Globus pallidus (tissue), 1 donor: ENCODE measurements at places on chromosomes 1 and 21.

DNA sequence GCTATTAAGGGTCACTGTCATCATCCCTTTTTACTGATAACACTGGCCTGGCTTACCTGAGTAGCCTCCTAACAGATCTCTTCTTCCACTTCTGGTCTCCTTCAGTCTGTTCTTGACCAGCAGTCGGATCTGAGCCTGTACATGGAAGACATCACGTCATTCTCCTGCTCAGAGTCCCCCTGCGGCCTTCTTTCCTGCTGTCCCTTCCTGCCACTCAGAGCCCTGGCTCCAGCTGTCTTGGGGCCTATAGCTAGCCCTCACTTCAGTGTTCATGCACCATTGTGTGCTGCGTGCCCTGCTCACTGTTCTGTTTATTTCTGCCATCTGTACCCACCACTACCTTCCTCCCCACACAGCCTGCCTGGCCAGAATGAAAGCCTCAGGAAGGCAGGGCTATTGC, 8.4 kb downstream of the ADARB1 start:
- no peak for DNase-seq

GRCh38 chr1:145878724-145879123, 6.9 kb downstream of the ANKRD35 start:
- DNase-seq = no peak

DNA sequence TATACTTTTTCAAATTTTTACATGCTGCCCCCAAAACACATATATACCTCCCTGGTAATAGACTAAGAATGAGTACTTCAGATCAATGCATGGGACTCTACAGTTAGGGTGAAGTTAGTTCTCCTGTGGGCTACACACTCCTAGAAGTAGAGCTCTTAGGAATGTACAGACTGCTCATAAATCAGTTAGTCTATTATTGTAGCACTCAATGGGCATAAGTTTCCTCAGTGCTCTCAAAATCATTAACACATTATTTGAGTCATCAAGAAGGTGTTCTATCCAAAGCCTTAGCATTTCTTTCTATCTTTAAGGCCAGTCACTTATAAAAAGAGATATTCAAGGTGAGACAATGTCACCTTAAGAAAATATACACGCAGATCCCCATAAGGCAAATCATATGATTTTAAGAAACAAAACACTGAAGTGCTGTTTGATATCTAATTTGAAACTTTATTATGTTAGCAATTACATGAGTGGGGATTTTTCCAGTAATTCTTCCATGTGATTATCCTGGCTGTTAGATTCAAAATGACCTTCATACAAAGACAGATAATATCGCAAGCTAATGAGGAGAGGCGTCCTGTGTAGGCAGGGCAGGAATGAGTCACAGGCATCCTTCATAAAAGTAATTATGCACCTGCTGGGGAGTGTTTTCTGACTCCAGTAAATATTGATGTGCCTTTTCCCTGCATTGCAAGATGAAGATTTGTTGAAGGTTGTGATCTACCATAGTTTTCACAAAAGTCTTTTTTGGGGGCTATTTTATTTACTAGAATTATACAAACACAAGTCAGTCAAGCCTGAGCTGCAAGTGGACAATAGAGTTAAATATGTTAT, 167.2 kb upstream of the ATP1B1 start:
- DNase-seq = no peak

GRCh38 chr1:29767769-29768425, 531.6 kb downstream of the PTPRU start:
- no peak for DNase-seq

- DNase-seq = no peak
Measured at GRCh38 chr1:201597551-201598230, 58.8 kb downstream of the NAV1 start.

- DNase-seq = no peak
Measured at GRCh38 chr1:219806642-219807041, 121.7 kb downstream of the SLC30A10 start.

- DNase-seq = no peak
Measured at GRCh38 chr1:165495858-165496205, 48.0 kb upstream of the LRRC52 start.

DNA sequence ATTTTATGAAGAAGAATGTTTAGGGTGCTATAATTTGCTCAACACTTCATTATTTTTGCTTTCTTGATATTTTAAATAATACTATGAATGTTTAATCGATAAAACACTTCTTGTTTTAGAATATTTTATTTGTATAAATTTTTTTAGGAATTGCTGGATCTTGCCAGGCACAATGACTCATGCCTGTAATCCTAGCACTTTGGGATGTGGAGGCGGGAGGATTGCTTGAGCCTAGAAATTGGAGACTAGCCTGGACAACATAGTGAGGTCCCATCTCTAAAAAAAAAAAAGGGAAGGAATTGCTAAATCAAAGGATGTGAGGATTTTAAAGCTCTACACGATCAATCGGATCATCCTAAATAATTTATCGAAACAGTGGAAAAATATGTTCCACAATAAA, 17.6 kb downstream of the RNF11 start:
- DNase-seq = no peak

DNA sequence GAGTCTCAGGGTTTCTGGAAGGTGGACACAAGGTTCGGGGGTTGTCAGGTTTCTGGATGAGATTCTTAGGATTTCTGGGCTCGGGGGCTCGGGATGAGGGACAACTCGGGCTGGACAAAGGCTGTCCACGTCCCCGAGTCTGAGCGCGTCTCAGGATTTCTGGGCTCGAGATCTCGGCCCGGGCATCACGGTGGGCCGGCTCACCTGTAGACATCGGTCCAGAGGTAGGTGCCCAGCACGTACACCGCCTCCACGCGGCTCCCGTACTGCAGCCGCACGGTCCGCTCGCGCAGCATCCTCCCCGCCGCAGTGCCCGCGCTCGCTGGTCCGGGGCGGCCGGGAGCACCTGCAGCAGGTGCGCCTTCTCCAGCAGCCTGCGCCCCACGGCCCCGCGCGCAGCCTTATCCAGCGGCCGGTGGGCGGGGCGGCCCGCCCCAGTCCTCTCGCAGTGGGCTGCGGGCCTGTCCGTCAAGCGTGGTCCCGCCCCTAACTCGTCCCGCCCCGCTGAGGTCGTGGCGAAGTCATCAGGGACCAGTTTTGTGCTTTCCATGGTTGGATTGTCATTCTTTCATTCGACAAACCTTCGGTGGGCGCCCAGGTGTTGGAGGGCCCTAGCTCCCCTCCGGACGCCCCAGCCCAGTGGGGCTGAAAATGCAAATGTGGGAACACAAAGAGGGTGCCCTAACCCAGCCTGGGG, at the start of gene PADI2:
Gene PADI2 (minus strand): TSS at position 376 of the 697 bp plus-strand sequence. CDS start 80 bp downstream, at position 296.
- peak; percentile 89 for DNase-seq

GRCh38 chr1:150761801-150762200, 3.8 kb downstream of the CTSS start:
- no peak for DNase-seq

DNA sequence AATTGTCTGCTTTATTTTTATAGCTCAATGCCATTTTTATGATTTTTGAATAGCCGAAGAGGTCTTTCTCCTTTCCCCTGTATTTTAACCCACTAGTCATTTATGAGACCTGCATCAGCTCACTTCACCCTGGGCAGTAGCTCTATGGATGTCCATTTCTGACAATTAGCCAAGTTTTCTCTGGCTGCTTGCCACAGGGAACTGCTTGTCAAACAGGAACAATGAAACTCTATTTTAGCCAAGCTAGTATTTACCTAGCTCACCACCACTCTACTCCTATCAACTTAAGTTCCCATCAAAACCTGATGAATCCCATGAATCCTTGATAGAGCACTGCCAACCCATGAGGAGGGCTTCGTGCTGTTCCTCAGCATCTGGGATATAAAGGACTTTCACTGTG, 406.7 kb downstream of the RWDD3 start:
- peak; percentile 14 for DNase-seq

- no peak for DNase-seq
Measured at GRCh38 chr1:244271004-244271403, 180.7 kb downstream of the ADSS2 start.

DNA sequence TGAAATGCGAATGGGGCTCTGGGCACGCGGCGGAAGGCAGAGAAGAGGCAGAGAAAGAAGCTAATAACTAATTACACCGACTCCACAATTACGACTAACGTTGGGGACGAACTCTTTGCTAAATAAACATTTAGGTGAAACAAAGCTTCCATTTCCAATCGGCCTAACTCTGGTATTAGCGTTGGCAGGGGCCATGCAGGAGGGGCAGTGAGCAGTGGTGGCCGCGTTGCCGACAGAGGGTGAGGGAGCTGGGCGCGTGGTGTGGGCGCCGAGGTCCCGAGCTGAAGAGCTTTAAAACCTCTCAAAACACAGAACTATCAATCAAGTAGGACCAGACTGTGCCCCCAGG, 553 bp upstream of the NDUFV3 start:
- no peak for DNase-seq

DNA sequence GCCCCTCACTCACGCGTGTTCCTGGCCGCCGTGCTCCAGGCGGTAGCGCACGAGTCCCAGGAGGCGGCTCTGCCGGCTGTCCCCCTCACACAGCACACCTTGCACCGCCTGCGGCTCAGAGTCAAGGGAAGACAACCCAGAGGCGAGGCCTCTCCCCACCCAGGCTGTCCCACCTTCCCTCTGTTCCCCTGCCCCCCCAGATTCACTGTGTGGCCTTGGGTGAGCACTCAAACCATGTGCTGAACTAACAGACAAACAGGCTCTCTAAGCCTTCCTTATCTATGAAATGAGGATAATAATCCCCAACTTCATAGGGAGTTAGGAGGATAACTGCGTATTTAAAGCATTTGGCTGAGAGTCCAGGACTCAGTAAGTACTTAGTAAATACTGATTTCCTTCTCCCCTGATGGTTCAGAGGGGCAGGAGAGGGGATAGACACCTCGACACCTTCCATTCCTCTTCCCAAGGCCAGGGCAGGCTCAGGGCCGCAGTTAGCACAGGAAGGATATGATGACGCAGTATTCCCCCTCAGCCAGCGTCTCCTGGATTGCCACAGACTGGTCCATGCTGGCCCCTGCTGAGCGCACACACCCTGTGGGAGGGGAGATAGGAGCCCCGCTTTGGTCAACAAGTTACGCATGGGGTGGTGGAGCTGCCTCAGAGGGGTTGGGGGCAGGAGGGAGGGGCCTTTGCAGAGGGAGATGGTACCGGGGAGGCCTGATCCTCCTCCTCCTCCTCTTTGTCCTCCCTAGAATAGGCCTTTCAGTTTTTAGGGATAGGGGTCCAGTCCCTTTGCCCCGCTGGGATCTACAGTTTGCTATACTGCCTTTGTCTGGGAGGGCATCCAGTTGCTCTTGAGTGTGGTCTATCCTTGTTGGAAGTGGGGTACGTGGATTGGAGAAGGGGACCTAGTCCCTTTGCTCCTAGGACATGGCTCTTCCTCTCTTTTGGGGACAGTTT, 830 bp downstream of the INPP5B start:
- peak; percentile 26 for DNase-seq

- DNase-seq = no peak
Measured at GRCh38 chr1:91765880-91766443, 120.0 kb downstream of the TGFBR3 start.

GRCh38 chr1:33407352-33408092, 23.4 kb downstream of the PHC2 start:
- DNase-seq = no peak

DNA sequence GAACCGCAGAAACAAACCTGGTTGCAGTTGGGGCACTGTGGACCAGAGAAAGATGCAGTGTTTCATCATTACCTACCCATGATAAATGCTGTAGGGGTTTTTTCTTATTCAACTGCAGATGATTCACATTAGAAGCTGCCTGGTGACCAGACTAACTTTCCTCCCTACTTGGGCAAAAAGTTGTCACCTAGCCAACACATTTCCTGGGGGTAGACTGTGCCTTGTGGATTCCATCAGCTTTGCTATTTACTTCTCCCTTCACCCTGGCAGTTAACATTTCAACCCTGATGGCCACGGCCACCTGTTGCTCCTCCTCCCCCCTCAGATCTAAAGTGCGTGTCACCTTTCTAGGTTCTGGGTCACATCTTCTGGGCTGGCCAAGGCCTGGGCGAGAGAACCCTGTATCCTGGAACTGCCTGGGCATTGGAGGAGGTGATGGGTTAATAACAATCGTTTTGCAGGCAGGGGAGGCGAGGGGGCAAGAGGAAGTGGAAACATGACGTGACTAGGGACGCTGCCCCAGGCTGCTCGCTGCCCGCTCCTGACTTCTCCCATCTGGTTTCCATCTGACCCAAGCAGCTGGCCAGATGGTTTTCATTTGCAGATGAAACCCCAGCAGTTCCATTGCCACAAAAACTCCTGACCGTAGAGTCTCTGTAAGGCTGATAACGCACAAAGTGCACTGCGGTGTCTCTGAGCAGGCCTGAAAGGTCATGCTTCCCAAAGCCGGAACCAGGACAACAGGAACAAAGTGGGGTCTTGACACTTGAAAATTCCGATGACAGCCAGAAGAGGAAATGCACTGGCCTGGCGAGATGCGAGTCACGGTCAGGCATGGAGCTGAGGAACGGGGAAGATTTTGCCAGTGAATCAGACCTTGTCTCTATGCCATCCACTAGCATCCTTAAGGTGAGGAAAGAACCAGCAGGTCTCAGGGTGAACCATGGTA, 36.6 kb downstream of the CAPZB start:
- DNase-seq = peak; percentile 60

DNA sequence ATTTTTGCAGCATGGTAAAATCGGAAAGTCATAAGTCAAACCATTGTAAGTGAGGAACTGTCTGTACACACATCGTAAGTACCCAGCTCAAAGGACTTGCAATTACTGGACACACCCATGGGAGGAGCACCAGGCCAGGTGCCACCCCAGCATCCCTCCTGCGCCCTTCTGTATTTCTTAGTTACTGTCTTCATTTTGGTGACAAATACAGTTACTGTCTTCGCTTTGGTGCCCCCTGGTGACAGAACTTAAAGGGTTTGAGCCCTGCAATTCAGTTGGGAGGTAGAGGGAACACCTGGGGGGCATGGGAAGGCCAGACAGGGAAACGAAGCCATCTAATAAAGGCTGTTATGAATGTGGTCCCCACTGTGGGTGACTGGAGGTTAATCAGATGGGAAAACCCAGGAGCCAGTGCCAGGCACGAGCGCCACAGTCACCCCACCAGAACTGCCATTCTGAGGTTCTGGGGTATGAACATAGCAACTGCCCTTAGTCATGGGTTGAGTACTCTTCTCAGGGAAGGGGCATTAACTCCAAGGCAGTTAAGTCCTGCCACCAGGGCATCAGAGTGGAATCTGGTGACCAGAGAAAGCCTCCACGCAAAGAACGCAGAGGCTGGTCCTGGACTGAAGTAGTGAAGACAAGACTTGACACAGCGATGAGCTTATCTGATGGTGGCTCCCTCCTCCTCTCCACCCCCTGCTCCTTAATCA, 612.9 kb downstream of the PTPRU start:
- no peak for DNase-seq

DNA sequence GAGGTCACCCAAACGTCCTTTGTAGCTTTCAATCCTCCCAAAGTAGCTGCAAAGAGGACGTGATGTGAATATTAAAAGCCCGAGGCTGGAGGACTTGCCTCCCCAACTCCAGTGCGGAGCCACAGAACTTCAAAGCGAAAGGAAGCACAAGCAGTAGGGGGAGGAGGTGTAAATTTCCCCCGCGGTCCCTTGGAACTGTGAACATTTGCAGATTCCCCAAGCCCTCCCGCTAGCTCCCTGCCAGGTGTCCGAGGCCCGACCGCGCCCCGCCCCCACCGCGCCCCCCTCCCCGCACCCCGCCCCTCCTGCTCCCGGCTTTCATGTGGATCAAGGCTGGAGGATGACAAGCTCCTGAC, 41.5 kb upstream of the HAO2 start:
- DNase-seq = peak; percentile 18
